Stomach (tissue), 19 donors: ENCODE measurements at places on chromosomes 6 and 20. TPM values are rescaled to one million over a fixed set of nuclear protein-coding genes. Genes with fewer than 3 reads are reported as not detected.

Gene CRISP2
- total RNA-seq: 0.37 TPM

Gene GDAP1L1
- total RNA-seq: not detected

Gene CARMIL1
- total RNA-seq: 12.5 TPM

Gene HCK
- 6.8 TPM for total RNA-seq

Gene PNLDC1
- 2.5 TPM for total RNA-seq

Gene SPATA25
- total RNA-seq: 13.9 TPM

Gene BANF2
- not detected for total RNA-seq

Gene GPLD1
- 1.3 TPM for total RNA-seq

Gene ERVFRD-1
- total RNA-seq: not detected

Gene BPIFB1
- total RNA-seq: 51.1 TPM

Gene TBX18
- total RNA-seq: 4.6 TPM

Gene PI16
- not detected for total RNA-seq

Gene WFDC5
- total RNA-seq: not detected

Gene MRPS10
- 9.9 TPM for total RNA-seq

Gene GRIK2
- total RNA-seq: not detected

Gene CD164
- 171 TPM for total RNA-seq

Gene TMEM244
- not detected for total RNA-seq

Gene GUCA1A
- not detected for total RNA-seq

Gene FOXC1
- 8.3 TPM for total RNA-seq

Gene SLC22A2
- total RNA-seq: not detected

Gene HUS1B
- 4.8 TPM for total RNA-seq

Gene MCHR2
- not detected for total RNA-seq

Gene ADGRG6
- 8.2 TPM for total RNA-seq

Gene PLCG1
- 576 TPM for total RNA-seq

Gene OVOL2
- 10.7 TPM for total RNA-seq

Gene C4B
- 43.7 TPM for total RNA-seq
